Activated T-cell treated with anti-CD3 and anti-CD28 coated beads, Interleukin-2, amount 50 U/mL, for 48 hours (primary cell): ENCODE measurements at places on chromosomes 6 and 20.

- no peak for DNase-seq
Measured at GRCh38 chr6:14149739-14150130, 32.2 kb downstream of the CD83 start.

DNA sequence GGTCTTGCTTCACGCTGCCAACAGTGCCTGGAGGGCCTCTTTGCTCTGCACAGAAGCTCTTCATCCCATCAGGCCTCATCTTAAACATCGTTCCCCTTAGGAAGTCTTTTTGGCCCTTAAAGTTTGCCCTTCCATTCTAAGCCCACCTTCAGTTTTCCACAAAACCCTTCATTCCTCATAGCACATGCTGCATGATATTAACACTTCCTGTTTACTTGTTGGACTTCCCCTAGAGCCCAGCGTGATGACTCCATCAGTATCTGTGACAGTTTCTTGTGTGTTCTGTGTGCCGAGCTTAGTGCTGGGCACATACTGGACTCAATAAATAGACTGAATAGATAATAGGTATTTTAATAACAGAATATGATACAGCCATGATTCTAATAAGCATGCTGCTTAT, 2.2 kb downstream of the NT5DC1 start:
- DNase-seq = no peak

DNA sequence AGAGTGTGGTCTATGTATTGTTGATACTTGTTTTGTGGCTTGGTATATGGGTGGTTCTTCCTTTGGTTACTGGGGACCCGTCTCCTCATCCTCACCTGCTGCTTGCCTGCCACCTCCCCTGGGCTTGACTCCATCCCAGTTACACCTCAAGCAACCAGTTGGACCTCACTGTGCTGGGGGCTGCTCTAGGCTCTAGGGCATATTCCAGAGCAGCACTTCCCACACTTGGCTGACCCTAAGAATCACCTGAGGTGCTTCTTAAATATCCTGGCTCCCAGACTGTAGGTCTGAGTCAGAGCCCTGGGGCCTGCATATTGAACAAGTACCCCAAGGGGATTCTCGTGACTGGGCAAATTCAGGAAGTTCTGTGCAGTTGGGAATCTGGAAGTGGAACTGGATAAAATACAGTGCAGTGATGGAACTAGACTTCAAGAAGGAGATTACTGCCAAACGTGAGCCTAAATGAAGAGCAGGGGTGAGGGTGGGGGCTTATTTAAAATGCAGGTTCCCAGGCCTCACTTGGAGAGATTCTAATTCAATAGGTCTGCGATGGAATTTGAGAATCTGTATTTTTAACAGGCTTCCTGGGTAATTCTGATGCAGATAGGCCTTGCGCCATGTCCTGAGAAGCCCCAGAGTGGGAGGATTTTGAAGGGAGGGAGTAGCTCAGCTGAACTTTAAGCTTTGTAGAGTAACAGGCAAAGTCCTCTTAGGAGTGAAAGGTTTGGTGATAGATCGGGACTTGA, 7.6 kb downstream of the SPATS1 start:
- no peak for DNase-seq

GRCh38 chr6:127880429-127880828, 20.4 kb downstream of the THEMIS start:
- no peak for DNase-seq

- DNase-seq = no peak
Measured at GRCh38 chr20:4366076-4366475, 350.7 kb upstream of the RNF24 start.

DNA sequence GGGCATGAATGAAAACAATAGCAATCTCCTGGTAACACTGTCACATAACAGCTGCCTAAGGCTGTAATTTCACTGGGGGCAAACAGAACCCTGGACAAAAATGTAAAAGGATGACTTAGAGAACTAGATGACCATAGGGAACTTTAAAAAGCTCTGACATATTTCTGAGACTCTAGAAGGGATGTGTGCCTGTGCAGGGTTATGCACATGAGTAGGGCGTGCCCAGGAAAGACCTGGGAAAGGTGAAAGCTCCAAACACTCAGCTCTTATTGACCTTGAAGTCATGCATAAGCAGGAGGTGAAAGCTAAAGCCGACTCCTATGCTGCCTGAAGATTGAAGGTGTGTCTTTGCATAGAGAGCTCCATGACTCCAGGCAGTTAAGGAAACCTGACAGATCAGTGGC, 118.4 kb upstream of the BTBD3 start:
- DNase-seq = no peak

DNA sequence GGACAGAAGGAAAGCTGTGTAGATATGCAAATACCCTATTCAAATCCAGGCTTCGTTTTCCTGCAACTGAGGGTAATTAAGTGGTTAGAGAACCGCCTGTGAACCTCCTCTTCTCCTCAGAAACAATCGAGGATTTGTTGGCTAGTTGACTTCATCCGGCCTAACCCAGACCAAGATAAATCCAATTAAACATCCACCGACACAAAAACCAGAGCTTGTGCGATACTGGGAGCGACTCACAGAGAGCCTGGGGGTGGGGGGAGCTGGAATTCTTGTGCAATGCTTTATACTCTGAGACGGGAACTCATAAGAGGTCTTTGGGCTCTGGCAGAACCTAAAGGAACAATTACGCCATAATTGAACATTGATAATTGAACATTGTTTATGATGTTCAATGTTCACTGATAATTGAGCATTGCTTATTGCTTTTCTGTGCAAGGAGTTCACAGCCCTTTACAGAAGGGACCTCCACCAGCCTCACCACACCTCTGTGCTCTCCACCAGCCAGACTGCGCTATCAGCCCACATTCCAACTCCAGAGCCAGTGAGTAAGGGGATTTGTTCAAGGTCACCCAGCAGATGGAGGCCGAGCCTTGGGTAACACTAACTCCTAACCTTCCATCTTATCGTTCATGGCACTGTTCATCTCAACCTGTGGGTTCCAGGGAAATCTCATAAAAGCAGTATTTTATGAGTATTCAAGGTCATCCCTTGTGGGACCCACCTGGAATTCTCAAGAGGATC, 429.6 kb upstream of the JARID2 start:
- no peak for DNase-seq

- no peak for DNase-seq
Measured at GRCh38 chr6:16162003-16162402, 33.1 kb downstream of the MYLIP start.

DNA sequence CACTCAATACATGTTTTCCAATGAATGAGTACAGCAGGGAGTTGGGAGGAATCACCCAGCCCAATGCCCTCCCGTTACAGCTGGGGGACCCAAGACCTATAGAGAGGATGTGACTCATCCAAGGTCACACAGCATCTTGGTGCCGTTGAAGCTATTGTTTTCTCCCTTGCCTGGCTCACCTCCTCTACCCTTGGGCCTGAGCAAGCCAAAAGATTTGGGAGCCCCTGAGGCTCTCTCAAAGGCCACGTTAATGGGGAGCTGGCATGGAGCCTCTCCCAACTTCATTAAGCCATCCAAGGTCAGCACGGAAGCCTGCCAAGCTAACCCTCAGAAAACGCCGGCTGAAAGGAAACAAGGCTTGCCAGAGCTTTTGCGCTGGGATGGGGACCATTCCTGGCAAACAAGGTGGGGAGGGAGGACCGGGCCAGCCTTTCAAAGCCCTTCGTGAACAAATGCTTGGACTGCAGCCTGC, 30.4 kb downstream of the KCNB1 start:
- no peak for DNase-seq

- no peak for DNase-seq
Measured at GRCh38 chr6:160089534-160089897, 32.1 kb upstream of the SLC22A1 start.

DNA sequence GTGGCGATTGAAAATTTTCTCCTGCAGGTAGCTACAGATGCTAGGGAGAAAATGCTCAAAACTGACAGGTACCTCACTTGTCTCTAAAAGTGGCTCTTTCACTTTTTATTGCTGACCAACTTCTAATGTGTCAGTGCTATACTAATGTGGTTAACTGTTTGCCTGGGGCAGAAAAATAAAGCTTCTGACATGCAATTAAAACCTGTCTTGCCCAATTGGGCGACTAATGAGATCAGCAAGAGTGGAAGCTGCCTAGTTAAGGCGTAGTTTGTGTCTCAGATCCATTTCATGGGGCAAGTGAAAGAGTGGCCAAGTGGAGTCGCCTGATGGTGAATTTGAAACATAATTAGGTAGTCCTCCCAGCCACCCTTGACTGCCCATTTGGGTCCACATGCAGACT, 193.3 kb downstream of the TSHZ2 start:
- DNase-seq = no peak

- DNase-seq = no peak
Measured at GRCh38 chr20:22305381-22305780, 279.0 kb downstream of the FOXA2 start.

DNA sequence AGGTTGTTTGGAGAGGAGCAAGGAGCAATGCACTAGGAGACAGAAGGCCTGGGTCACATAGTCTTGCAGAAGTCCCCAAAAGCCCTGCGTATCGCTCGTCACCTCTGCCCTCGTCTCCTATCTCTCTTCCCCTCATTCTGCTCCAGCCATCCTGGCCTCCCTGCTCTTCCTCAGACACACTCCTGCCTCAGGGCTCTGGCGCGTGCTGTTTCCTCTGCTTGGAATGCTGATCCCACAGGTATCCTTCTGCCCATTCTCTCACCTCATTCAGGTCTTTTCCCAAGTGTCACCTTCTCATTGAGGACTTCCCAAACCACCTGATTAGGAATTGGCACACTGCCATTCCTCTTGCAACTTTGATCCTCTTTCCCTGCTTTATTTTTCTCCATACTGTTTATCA, 9.0 kb upstream of the SLC2A10 start:
- DNase-seq = no peak
